Astrocyte (in vitro differentiated cells and primary cell): ENCODE measurements at places on chromosomes 1 and 21. TPM values are rescaled to one million over a fixed set of nuclear protein-coding genes. Genes with fewer than 3 reads are reported as not detected.

DNA sequence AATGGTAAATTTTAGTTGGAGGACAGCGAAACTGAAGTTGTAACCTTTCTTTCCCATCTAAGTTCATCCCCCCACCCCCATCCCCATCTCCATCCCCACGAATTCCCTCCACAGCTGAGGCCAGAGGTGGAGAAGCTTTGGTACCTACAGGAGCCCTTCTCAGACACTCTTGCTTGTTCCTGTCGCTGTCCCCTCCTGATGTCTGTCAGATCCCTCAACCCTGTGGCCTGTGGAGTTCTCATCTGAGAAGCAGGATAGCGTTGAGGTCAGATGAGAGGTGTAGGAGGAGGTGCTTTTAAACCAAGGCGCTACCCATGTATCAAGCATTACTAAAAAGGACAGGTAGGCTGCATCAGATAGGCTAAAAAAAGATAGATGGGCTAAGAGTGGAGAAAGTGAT is 769 bp downstream of the NTPCR start:
- H3K27me3 ChIP-seq = no peaks in the 10 kb centered on the region
- H3K36me3 ChIP-seq = no peaks in the 10 kb centered on the region
- no peak for DNase-seq
- no peak overlapping the region for H3K27ac ChIP-seq

- peaks cover 8% of the 10 kb centered on the region for H3K36me3 ChIP-seq
- H3K27ac ChIP-seq = no peak overlapping the region
- H3K4me3 ChIP-seq = no peak overlapping the region
Measured at GRCh38 chr1:64675718-64676345, 69.0 kb upstream of the RAVER2 start.

DNA sequence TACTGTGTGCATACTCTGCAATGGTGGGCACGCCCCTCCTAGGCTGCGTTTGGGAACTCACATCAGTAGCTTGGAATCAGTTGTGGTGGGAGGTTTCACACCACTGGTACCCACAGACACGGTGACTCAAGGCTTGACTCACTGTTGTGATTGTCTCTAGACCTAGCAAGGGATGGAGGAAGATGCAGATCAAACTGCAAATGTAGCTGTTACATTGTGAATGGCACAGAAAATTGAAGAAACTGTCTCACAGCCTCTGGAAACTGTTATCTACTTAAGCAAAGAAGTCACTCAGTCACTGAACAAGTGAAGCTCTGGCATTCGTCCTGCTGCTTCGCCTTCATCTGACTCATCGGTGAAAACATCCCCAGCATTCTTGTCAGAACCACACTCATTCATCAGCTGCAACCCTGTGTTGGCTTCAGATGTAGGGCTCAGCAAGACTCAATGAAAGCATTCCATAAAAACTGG is 59.5 kb downstream of the POFUT2 start:
- peak; percentile 99 for DNase-seq
- H3K27me3 ChIP-seq = peaks cover 11% of the 10 kb centered on the region
- H3K36me3 ChIP-seq = no peaks in the 10 kb centered on the region
- H3K4me1 ChIP-seq = peaks cover 24% of the 10 kb centered on the region
- peak overlapping the region; percentile 75 for H3K27ac ChIP-seq

DNA sequence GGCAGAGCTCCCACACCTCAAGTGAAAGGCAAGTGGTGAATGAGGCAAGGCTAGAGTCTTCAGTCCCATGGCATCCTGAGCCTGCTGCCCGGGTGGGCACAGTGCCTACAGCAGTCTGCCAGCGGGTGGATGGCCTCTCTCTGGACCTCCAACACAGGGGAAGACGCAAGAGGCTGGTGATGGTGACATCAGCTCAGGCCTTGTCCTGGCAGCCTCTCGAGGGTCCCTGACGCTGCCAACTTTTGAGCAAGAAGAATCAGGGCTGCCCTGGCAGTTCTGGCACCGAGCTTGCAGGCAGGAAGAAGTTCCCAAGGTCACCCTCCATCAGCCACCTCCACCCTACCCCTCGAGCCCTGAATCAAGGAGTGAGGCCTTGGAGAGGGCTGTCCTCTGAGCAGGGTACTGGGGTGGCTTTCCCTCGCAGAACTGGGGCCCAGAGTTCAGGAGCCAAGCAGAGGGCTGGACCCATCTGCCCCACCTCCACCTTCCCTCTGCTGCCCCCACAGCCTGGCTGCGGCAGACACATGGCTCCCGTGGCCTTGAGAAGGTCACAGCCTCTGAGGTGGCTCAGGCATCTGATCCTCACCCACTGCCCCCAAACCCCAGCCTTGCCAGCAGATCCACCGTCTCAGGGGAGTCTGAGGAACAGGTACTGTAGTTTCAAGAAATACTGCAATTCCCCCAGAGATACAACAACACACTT is 5.8 kb downstream of the RAP1GAP start:
- H3K27ac ChIP-seq = no peak overlapping the region
- no peak overlapping the region for H3K4me3 ChIP-seq
- peaks cover 3% of the 10 kb centered on the region for H3K4me1 ChIP-seq
- H3K27me3 ChIP-seq = peaks cover 41% of the 10 kb centered on the region
- DNase-seq = no peak
- no peaks in the 10 kb centered on the region for H3K36me3 ChIP-seq

- no peak overlapping the region for H3K4me3 ChIP-seq
Measured at GRCh38 chr1:232184561-232185530, 445.1 kb downstream of the SIPA1L2 start.

- DNase-seq = no peak
- H3K27me3 ChIP-seq = no peaks in the 10 kb centered on the region
- no peaks in the 10 kb centered on the region for H3K36me3 ChIP-seq
Measured at GRCh38 chr1:17922833-17923232, 167.7 kb downstream of the ACTL8 start.

- H3K27ac ChIP-seq = no peak overlapping the region
- DNase-seq = no peak
- no peaks in the 10 kb centered on the region for H3K4me1 ChIP-seq
- no peaks in the 10 kb centered on the region for H3K27me3 ChIP-seq
- no peaks in the 10 kb centered on the region for H3K36me3 ChIP-seq
Measured at GRCh38 chr1:50099654-50100053, 9.1 kb upstream of the ELAVL4 start.

- H3K4me3 ChIP-seq = no peak overlapping the region
- H3K4me1 ChIP-seq = no peaks in the 10 kb centered on the region
- no peaks in the 10 kb centered on the region for H3K27me3 ChIP-seq
- no peaks in the 10 kb centered on the region for H3K36me3 ChIP-seq
Measured at GRCh38 chr1:170791941-170792340, 128.0 kb downstream of the PRRX1 start.

GRCh38 chr21:38729754-38730379 is 75.9 kb upstream of the ETS2 start:
- peaks cover 5% of the 10 kb centered on the region for H3K4me1 ChIP-seq
- H3K4me3 ChIP-seq = no peak overlapping the region
- H3K27ac ChIP-seq = no peak overlapping the region
- no peaks in the 10 kb centered on the region for H3K27me3 ChIP-seq
- peak; percentile 72 for DNase-seq

- no peak overlapping the region for H3K27ac ChIP-seq
- no peaks in the 10 kb centered on the region for H3K27me3 ChIP-seq
- no peaks in the 10 kb centered on the region for H3K4me1 ChIP-seq
- no peaks in the 10 kb centered on the region for H3K36me3 ChIP-seq
- H3K4me3 ChIP-seq = no peak overlapping the region
Measured at GRCh38 chr1:173356191-173356762, 120.9 kb upstream of the PRDX6 start.

- no peaks in the 10 kb centered on the region for H3K27me3 ChIP-seq
- peaks cover 27% of the 10 kb centered on the region for H3K4me1 ChIP-seq
- peak; percentile 63 for DNase-seq
- peak overlapping the region; percentile 21 for H3K27ac ChIP-seq
Measured at GRCh38 chr1:185440877-185441276, 123.8 kb upstream of the IVNS1ABP start.

DNA sequence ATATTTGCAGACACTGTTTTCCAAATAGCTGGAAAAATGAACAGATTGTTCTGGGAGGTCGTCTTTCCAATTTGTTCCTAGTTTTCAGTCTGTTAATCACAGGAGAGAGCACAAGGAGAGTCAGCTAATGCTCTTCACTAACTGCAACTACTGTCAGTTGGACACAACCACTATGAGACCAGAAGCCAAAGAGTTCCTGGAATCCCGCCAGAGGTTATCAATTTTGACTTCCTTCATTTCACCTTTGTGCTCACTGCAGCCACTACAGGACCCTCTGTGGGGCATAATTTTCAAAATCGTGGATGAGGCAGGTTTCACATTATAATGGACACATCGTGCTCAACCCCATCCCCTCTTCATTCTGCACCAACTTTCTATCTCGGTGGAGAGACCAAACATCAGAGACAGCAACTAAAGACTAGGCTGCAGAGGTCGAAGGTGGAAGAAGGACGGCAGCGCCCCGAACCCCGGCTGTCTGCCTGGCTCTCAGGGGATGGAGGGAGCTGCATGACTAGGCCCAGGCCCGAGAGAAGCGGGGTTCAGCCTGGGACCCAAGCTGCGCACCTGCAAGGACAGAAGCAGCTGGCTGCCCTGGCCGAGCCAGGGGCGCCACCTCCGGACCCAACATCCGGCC is 602 bp downstream of the KIAA0319L start:
- peaks cover 36% of the 10 kb centered on the region for H3K4me1 ChIP-seq
- peaks cover 3% of the 10 kb centered on the region for H3K36me3 ChIP-seq
- H3K4me3 ChIP-seq = peak overlapping the region; percentile 85
- peak overlapping the region; percentile 95 for H3K27ac ChIP-seq
- no peak for DNase-seq

- H3K36me3 ChIP-seq = no peaks in the 10 kb centered on the region
- H3K4me3 ChIP-seq = no peak overlapping the region
- no peaks in the 10 kb centered on the region for H3K4me1 ChIP-seq
Measured at GRCh38 chr1:188170411-188170810, 1341.7 kb downstream of the PLA2G4A start.

GRCh38 chr1:237471377-237471776 is 419.3 kb downstream of the ZP4 start:
- no peak overlapping the region for H3K27ac ChIP-seq
- H3K27me3 ChIP-seq = no peaks in the 10 kb centered on the region
- no peaks in the 10 kb centered on the region for H3K4me1 ChIP-seq
- H3K36me3 ChIP-seq = no peaks in the 10 kb centered on the region
- H3K4me3 ChIP-seq = no peak overlapping the region
- DNase-seq = no peak

- H3K36me3 ChIP-seq = peaks cover 7% of the 10 kb centered on the region
- H3K27me3 ChIP-seq = no peaks in the 10 kb centered on the region
- no peak overlapping the region for H3K4me3 ChIP-seq
- no peak overlapping the region for H3K27ac ChIP-seq
- DNase-seq = peak; percentile 65
- H3K4me1 ChIP-seq = peaks cover 5% of the 10 kb centered on the region
Measured at GRCh38 chr1:178451529-178451928, 45.2 kb downstream of the CLEC20A start.

- H3K4me1 ChIP-seq = no peaks in the 10 kb centered on the region
- H3K27me3 ChIP-seq = peaks cover 2% of the 10 kb centered on the region
- no peak overlapping the region for H3K27ac ChIP-seq
- H3K36me3 ChIP-seq = no peaks in the 10 kb centered on the region
Measured at GRCh38 chr1:61221642-61222041, 139.3 kb downstream of the NFIA start.

The RCSD1 gene
- 0.58 and 0.98 TPM in 2 replicates for total RNA-seq

The GSTM1 gene
- total RNA-seq = not detected in 2 replicates

The TTC24 gene
- not detected in 2 replicates for total RNA-seq

The OR6N1 gene
- total RNA-seq = not detected in 2 replicates

The KAZN gene
- 7.8 and 9.4 TPM in 2 replicates for total RNA-seq

The TCHHL1 gene
- not detected in 2 replicates for total RNA-seq

The KLHDC7A gene
- total RNA-seq = 0.14 and 0.17 TPM in 2 replicates

The GPR89A gene
- 16.9 and 19.1 TPM in 2 replicates for total RNA-seq

The PLD5 gene
- total RNA-seq = 2.7 and 4.9 TPM in 2 replicates

The CRNN gene
- total RNA-seq = not detected in 2 replicates

The FOXD2 gene
- total RNA-seq = 0.07 TPM in 1 of 2 replicates, not detected in the other

The AUNIP gene
- total RNA-seq = 1.3 and 2.1 TPM in 2 replicates

The PODN gene
- total RNA-seq = 1.9 and 2.6 TPM in 2 replicates

The KCNA3 gene
- total RNA-seq = 0.09 TPM in 1 of 2 replicates, not detected in the other

The RPE65 gene
- total RNA-seq = 0.27 and 0.91 TPM in 2 replicates
